ENCODE measurements at places on chromosomes 16 and 17.

- no peak for DNase-seq
Observed at GRCh38 chr17:39462631-39463375, 1.5 kb downstream of the CDK12 start.

DNA sequence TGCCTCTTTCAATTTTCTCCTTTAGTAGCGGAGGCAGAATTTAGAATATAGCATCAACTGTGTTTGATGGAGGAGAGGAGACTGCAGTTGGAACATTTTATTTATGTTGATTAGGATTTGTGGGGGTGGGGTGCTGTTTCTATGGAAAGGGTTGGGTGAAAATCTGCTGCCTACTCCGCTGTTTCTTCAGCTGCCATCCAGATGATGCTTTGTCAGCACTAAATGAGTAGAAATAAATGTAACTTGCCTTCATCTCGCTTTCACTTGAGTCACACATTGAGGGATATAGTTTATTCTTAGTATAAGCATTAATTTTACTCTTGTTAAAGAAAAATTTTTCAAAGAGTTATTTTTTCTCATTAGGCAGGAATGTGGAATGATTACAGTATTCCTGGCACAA lies 42.1 kb downstream of the ABHD15 start:
- no peak for DNase-seq

DNA sequence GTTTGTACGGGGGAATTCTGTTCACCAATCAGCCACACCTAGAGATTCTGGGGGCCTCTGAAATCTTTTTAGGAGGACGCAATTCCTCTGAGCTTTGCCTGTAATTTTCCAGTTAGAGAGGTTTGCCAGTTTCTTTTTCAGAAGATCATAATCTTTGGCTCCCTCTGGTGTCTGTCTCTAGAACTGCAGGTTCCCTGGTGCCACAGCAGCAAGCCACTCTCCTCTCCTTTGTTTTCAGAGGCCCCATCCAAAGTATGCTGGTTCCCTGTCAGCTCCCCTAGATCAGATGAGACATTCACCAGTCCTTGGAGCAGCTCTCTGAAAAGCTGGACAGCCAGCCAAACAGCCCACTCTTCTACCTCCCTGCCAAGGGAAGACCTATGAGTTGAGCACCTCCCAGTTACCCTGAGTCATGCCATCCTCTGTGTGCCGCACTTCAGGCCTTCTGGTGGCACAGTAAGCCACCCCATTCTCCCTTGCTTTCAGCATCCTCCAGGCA lies 36.1 kb downstream of the RNF112 start:
- no peak for DNase-seq

GRCh38 chr16:4324492-4325252 lies 8.8 kb downstream of the GLIS2 start:
- no peak for DNase-seq

GRCh38 chr16:61678182-61678581 lies 358.1 kb downstream of the CDH8 start:
- DNase-seq = no peak

DNA sequence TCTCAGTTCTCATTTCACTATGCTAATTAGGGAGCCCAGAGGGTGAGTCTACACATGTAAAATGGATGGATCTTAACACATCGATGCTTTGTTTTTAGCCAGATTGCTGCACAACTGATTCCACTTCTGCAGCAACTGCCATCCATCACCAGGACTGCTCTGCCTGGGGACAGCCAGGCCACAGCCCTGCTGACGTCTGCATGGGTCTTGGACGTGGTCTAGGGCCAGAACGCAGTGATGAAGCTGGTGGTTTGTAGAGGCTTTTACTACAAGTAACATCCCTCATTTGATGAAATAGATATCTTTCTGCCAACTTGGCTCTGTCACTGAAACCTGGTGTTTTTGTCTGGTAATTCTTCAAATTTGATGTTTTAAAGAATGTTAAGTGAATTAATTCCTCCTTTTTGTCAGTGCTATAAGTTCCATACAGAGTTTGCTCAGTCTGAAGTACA lies 50.6 kb downstream of the MARCHF10 start:
- DNase-seq = no peak

GRCh38 chr16:359871-360697 lies 7.6 kb upstream of the AXIN1 start:
- no peak for DNase-seq

DNA sequence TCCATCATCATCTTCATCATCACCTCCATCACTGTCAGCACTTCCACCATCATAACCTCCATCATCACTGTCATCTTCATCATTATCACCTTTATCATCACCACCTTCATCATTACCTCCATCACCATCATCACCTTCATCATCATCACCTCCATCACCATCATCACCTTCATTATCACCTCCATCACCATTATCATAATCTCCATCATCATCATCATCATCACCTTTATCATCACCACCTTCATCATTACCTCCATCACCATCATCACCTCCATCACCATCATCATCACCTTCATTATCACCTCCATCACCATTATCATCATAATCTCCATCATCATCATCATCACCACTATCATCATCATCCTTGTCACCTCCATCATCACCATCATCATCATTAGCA lies 309.7 kb downstream of the HAPSTR1 start:
- DNase-seq = no peak

DNA sequence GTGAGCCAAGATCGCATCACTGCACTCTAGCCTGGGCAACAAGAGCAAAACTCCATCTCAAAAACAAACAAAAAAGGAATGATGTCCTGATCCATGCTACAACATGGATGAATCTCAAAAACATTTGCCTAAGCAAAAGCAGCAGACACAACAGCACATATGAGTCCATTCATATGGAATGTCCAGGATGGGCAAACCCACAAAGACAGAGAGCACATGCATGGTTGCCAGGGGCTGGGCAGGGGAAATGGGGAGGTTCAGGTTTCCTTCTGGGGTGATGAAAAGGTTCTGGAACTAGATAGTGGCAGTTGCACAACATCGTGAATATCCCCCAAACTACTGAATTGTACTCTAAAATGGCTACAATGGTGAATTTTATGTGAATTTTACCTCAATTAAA lies 35.3 kb upstream of the RAI1 start:
- DNase-seq = no peak

DNA sequence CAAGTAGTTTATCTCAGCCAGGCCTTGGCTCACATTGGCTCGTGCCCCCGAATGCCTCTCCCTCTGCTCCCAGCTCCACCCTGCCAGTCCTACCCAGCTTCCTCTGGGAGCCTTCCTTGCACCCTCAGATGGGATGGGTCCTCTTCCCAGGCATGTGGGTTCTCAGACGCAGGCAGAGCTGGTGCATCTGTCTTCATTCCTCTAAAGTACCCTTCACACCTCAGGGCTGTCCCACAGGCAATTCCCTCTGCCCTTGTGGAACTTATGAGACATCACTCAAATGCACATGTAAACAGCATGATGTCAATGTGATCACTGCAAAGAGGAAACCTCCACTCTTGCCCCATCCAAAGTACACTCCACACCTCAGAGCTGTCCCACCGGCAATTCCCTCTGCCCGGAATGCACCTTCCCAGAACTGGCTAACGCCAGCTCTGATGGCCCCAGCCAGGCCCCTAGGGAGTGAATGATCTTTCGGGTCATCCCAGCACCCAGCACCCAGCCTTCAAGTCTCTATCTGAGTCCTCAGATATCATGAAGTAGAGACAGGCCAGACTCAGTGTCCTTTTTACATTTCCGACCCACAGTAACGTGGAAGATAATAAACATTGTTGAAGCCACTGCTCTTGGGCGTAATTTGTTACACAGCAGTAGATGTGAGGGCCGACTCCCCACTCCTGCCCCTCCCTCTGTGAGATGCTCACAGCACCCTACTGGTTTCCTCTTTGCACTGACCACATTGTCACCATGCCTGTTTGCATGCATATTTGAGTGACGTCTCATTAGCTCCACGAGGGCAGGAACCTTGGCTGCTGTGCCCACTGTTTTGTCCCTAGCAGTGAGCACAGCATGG lies 85.4 kb downstream of the N4BP1 start:
- DNase-seq = no peak

DNA sequence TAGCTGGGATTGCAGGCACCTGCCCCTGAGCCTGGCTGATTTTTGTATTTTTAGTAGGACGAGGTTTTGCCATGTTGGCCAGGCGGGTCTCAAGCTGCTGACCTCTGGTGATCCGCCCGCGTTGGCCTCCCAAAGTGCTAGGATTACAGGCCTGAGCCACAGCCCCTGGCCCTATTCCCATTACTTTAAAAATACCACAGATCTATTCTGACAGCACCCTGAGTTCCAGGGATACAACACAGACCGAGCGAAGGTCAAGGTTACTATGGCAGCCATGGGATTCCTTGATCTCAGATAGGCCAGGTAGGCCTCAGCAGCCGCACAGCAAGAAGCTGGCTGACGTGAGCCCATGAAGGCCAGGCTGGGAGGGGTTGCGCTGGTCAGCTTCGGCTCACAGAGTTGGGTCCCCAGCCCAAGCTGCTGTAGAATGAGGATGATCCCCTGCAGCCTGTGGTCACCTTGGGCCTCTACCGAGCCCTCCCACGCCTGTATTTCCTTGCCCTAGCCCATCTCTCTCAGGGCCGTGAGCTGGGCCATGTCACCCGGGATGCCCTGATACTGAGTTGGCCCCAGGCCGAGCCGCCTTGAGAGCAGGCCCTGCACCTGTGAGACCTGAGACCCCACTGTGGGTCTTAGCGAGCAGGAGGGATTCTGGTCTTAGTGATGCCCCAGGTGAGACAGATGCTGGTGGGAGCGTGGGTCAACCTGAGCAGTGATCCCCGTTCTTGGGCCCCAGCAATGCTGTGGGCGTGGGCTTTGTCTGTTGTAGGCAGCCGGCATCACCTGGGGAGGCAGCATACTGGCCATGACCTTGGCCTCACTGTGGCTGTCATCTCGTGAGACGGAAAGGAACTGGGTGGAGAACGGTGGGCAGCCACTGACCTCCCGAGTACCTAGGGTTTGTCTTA lies 16.9 kb upstream of the RNF213 start:
- DNase-seq = no peak

- no peak for DNase-seq
Observed at GRCh38 chr17:5241861-5242671, 7.4 kb upstream of the SCIMP start.

GRCh38 chr16:73122604-73123391 lies 74.9 kb upstream of the ZFHX3 start:
- no peak for DNase-seq

- DNase-seq = no peak
Observed at GRCh38 chr17:34386697-34387550, 23.9 kb upstream of the CCL1 start.

GRCh38 chr17:46782250-46782953 lies 36.1 kb downstream of the WNT3 start:
- no peak for DNase-seq
